Activated CD4-positive, alpha-beta T cell treated with anti-CD3 and anti-CD28 coated beads, Interleukin-2, amount 50 U/mL, for 4 hours (primary cell): ENCODE measurements at places on chromosomes 4 and X.
A peak's percentile ranks its signal among the peaks of the same experiment; 100 is the strongest.

- DNase-seq = no peak
Measured at GRCh38 chr4:4923201-4923600, 63.7 kb downstream of the MSX1 start.

DNA sequence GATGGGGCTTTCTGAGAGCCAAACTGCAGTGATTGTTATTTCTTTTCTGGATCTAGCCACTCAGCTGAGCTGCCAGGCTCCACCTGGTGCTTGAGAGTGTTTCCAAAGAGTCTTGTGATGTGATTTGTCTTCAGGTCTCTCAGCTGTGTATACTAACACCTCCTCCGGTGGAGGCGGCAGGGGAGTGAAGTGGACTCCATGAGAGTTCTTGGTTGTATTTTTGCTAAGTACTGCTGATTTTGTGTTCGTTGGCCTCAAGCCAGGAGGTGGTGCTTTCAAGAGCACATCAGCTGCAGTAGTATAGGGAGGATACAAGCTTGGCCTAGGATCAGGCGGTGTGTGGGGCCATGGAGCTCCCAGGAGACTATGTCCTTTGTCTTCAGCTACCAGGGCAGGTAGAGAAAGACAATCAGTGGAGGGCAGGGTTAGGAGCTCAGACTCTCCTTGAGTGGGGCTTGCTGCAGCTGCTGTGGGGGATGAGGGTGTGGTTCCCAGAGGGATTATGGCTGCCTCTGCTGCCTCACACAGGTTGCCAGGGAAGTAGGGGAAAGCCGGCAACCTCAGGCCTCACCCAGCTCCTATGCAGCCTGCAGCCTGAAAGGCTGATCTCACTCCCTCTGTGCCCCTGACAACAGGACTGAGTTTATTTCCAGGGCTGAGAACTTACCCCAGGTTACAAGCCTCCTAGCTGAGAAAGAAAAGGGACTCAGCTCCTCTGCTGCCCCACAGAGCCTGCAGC lies 62.4 kb downstream of the NPFFR2 start:
- no peak for DNase-seq

- no peak for DNase-seq
Measured at GRCh38 chr4:157977086-157977485, 195.7 kb downstream of the GASK1B start.

- DNase-seq = no peak
Measured at GRCh38 chrX:39112143-39112542, 310.9 kb downstream of the MID1IP1 start.

- DNase-seq = no peak
Measured at GRCh38 chr4:102535398-102536082, 34.4 kb downstream of the NFKB1 start.

- no peak for DNase-seq
Measured at GRCh38 chr4:95102162-95102790, 344.5 kb downstream of the BMPR1B start.

DNA sequence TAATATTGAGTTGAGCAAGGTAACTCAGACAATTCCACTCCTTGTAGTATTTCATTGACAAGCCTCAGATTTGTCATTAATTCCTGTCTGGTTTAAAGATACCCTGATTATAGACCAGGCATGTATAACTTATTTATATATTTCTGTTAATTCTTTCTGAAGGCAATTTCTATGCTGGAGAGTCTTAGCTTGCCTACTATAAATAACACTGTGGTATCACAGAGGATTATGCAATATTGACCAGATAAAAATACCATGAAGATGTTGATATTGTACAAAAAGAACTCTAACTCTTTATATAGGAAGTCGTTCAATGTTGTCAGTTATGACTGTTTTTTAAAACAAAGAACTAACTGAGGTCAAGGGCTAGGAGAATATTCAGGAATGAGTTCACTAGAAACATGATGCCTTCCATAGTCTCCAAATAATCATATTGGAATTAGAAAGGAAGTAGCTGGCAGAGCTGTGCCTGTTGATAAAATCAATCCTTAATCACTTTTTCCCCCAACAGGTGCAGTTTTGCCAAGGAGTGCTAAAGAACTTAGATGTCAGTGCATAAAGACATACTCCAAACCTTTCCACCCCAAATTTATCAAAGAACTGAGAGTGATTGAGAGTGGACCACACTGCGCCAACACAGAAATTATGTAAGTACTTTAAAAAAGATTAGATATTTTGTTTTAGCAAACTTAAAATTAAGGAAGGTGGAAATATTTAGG lies 821 bp downstream of the CXCL8 start:
- DNase-seq = no peak

GRCh38 chrX:9646471-9647224 lies 119.0 kb downstream of the GPR143 start:
- DNase-seq = no peak

GRCh38 chr4:17336524-17336961 lies 175.3 kb downstream of the QDPR start:
- DNase-seq = peak; percentile 77

- DNase-seq = no peak
Measured at GRCh38 chrX:140391313-140391712, 113.6 kb downstream of the SOX3 start.

DNA sequence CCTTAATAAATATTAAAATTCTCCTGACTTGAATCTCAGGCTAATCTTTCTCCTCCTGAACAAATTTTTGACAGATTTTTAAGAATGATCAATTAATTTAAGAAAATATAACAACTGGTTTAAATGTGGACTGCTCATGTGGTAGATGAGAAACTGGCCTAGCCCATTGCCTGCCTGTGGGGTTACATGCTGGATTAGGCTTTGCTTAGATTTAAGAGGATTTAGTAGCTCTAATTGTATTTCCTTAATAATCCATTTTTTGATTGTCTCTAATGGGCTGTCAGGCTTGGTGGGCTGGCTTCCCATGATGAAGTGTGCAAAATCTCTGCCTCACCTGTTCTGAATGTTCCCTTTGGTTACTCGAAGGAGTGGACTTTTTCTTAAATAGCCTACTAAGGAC lies 27.8 kb upstream of the LIMCH1 start:
- no peak for DNase-seq

GRCh38 chr4:38560768-38561558 lies 103.0 kb upstream of the KLF3 start:
- no peak for DNase-seq

DNA sequence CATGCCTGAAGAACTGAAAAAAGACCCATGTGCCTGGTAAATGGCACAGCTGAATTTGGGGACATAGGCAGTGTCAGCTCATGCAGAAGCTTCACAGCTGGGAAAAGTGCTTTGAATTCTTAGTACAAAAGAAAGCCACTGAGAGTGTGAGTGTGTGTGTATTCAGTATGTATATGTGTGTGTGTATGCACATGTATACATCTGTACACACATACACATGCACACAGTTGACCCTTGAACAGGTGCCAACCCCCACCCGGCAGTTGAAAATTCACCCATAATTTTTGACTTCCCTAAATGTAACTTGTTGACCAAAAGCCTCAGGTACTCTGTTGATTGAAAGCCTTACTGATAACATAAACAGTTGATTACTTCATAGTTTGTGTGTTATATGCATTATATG lies 49.5 kb upstream of the ENPP6 start:
- no peak for DNase-seq

DNA sequence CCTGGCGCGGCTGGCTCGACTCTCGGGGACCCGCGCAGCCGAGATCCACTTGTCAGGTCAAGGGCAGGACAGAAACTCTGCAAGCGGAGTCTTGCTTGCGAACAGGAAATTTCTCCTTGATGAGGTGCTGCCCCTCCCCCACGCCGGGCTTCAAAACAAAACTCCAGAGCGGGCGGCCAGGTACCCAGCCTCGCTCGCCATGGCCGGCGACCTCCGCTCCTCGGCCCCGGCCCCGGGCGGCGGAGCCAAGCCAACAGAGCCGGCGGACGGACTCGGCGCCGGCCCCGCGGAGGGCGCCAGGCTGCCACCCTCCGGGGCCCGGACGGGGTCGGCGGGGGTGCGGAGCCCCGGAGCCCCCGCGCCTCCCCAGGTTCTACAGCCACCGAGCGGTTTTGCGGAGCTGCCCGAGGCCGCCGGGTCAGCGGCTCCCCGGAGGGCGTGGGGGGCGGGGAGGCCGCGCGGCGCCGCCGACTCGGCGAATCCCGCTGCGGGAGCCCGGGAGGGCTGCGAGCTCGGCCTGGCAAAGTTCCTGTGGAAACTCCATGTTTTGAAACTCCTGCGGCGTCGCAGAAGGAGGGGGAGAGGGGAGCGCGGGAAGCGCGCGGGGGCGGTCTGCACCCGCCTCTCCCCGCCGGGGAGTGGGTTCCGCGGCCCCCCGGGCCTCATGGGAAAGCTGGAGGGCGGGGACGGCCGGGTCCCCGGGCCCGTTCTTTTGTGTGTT lies 11.7 kb upstream of the BCOR start:
- no peak for DNase-seq

DNA sequence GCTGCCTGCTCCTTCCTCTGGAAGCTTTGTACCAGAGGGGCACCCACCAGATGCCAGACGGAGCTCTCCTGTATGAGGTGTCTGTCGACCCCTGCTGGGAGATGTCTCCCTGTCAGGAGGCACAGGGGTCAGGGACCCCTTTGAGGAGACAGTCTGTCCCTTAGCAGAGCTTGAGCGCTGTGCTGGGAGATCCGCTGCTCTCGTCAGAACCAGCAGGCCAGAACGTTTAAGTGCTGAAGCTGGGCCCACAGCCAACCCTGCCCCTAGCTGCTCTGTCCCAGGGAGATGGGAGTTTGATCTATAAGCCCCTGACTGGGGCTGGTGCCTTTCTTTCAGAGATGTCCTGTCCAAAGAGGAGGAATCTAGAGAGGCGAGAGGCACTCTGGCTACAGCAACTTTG lies 260.3 kb upstream of the GPRIN3 start:
- DNase-seq = no peak

- DNase-seq = no peak
Measured at GRCh38 chr4:53732661-53733060, 141.4 kb upstream of the LNX1 start.

DNA sequence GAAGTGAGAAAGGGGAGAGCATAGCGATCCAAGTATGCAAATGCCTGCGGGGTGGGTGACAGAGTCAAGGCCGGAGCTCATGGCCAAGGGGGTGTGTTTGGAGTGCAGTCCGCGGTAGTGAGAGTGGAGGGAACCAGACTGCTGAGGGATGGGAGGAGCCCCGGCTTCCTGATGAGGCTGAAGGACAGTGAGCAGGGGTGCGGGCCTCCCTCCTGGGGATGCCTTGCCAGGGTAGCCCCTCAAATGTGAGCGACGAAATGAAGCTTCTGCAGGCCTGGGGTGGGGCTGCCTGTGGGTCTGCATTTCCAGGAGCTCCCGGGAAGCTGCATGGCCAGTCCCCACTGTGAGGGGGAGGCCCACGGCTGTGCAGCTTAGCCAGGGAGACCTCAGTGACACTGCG lies 45.0 kb downstream of the PSAPL1 start:
- no peak for DNase-seq

- DNase-seq = no peak
Measured at GRCh38 chrX:150212672-150213480, 150.2 kb upstream of the MAMLD1 start.

- no peak for DNase-seq
Measured at GRCh38 chrX:124504111-124504983, 158.0 kb downstream of the SH2D1A start.

DNA sequence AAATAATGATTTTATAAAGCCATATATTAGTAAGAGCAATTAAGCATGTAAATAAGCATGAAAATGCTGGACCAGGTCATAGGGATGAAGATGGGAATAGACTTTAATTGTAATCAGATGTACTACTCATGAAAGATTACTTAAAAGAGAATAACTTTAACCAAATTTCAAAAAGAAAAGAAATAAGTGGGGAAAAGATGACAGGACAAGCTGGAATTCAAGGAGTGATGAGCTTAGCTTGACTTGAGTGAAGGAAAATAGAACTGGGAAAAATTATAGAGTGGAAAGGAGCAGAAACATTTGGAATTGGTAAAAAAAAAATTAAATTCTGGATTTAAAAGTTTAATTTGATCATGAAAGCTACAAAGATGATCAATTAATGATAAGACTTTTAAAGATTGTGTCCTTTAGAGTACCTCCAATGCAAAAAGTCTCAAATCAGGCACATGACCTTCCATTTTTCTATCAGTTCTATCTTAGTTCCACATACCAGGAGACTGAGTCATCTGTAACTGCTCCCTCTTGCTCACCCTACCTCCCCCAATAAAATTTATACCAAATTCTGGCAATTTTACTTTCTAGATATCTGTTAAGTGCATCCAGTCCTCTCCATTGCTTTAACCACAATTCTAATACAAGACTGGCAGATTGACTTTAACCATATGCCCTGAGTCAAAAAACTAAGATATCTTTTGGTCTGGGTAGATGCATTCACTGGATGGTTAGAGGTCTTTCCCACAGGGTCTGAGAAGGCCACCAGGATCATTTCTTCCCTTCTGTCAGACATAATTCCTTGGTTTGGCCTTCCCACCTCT lies 56.4 kb upstream of the SLIT2 start:
- no peak for DNase-seq

GRCh38 chr4:7666744-7667143 lies 232.0 kb upstream of the PSAPL1 start:
- DNase-seq = no peak

DNA sequence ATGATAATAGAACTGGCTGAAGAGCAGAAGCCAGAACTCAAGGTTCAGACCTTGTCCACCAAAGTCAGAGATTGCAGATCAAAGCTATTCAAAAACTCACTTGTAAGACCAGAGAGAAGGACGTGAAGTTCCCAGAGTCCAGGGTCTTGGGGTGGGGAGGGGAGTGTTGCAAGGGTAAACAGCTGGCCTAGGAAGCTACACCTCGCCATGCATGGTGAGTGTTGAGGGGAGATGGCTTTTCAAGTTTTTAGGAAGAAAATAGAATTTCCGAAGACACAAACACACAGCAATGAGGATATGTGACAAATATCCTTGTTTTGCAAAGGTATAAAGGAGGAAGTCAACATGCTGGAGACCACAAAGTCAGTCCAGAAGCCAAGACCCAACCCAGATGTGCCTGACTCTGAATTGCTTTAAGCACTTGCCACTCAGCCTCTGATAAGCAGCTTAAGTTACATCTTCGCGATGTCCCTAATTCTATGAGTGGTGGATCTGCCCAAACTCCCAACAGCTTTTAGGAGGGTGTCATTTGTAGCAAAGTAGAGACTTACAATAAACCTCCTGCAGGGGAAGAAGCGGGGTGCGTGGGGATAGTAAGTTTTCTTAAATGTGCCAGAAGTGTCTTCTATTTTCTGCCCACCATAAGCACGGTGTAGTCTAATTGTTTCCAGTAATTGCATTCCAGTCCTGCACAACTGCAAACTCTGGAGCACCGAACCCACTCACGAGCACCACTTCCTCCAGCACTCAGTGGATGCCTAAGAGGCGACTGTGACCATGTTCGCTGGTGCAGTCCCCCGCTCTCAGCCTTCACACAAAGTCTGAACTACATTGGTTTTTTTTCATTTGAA lies 26.5 kb downstream of the HAND2 start:
- DNase-seq = no peak

GRCh38 chrX:35339796-35340195 lies 397.2 kb downstream of the FAM47B start:
- DNase-seq = no peak

DNA sequence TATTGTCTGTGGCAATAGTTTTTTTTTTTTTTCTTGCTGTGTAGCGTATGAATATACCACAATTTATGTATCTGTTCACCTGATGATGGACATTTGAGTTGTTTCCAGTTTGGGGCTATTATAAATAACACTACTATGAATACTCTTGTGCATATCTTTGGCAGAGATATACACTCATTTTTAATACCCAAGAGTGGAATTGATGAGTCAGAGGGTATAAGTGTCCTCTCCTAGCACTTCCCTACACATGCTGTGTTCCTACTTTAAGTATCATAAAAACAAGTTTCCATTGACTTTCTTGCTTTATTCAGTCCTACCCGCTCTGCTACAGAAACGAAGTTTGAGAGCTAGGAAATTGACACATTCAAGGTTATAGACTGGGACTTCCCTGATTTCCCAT lies 39.8 kb downstream of the XIAP start:
- no peak for DNase-seq

- DNase-seq = no peak
Measured at GRCh38 chr4:144338148-144338547, 197.6 kb upstream of the GYPA start.
